ENCODE measurements at places on chromosomes 5 and 9.

DNA sequence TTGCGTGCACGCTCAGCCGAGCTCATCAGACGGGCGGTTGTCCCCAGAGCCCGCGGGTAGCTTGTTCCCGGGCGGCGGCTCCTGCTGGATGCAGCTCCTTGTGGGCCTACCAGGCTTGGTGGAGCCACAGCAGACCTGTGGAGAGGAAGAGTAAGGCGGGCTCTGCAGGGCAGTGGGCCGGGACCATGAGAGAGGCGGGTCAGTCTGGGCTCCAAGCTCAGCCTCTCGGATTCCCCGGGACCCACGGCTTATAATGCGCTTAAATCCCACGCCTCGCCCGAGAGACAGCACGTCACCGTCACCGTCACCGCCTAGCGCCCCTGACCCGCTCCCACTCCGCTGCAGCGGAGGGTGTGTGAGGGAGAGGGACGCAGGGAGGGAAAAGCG, 1.9 kb upstream of the ANKRD18A start:
- DNase-seq, result no peak

GRCh38 chr5:137195483-137195882, 303.6 kb downstream of the SPOCK1 start:
- no peak for DNase-seq

GRCh38 chr5:168667301-168667840, 88.2 kb upstream of the PANK3 start:
- DNase-seq, result no peak

DNA sequence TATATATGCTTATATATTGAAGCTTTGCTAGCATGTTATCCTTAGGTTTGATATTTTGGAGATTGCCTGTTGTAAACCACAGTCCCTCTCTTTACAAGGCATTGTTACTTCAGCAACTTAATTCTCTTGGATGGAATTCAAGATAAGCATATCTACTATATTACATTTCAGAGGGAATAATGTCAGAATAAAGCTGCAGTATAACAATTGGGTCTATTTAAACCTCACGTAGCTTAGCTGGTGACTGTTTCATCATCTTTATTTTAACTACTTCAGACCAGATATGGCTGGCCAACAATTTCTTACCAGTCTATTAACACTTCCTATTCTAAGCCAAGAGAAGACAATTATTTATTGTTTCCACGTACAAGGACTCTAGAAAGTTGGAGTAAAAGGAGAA, 27.1 kb downstream of the ZCCHC10 start:
- no peak for DNase-seq
